NCI-H1105 (cell line): ENCODE measurements at places on chromosomes 7 and 10.

GRCh38 chr10:95333997-95334804 lies 43.4 kb upstream of the PDLIM1 start:
- DNase-seq = no peak

DNA sequence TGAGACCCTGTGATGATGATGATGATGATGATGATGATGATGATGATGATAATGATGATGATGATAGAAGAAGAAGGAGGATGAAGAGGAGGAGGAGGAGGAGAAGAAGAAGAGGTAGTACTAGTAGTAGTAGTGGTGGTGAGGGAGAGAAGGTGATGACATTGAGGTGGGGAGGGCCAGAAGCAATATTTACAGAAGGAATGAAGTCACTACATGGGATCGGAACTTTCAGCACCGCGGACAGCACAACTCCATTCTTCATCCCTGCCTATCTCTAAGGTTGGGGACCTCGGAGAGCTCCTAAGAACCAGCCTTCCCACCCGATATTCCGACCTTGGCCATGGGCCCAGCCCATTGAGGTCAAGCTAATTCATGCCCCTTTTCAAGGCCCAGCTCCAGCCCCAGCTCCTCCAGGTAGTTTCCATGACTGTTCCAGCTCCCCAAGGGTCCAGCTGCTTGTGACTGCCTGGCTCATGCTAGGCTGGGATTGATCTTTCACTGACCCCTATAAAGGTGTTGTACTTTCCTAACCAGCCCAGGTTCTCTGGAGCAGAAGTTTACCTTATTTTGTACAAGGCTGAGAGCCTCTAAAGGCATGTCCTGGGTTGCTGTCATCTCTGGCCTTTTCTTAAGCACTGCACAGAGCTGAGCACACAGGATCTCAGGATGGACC lies 10.3 kb downstream of the CRHR2 start:
- no peak for DNase-seq

- DNase-seq = no peak
These were observed 148.9 kb downstream of the PRKCQ start for GRCh38 chr10:6431186-6431585.

DNA sequence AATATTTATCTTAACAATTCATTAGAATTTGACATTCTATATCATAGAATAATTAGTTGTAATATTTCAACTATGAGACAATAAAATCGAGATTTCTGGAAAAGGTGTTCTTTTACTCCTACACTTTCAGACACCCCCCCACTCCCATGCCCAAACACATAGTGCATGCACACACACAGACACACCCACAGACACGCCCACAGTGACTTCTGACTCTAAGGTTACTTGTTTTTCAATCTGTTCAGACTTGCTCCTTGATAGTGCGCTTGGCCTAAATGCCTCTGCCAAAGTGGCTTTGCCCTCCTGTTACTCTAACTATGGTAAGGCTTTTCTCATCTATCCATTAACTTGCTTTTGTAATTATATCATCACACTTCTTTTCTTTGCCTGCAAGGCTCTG lies 144.0 kb upstream of the PPP1R3A start:
- no peak for DNase-seq
